Stimulated activated CD4-positive, alpha-beta T cell treated with anti-CD3 and anti-CD28 coated beads, Interleukin-12 subunit alpha, Interleukin-12 subunit beta, amount 100 ng/mL, for 48 hours (primary cell): ENCODE measurements at places on chromosomes 4 and X.
A peak's percentile ranks its signal among the peaks of the same experiment; 100 is the strongest.

- no peak for DNase-seq
These were observed 114.6 kb downstream of the ARHGAP10 start for GRCh38 chr4:147846318-147847155.

DNA sequence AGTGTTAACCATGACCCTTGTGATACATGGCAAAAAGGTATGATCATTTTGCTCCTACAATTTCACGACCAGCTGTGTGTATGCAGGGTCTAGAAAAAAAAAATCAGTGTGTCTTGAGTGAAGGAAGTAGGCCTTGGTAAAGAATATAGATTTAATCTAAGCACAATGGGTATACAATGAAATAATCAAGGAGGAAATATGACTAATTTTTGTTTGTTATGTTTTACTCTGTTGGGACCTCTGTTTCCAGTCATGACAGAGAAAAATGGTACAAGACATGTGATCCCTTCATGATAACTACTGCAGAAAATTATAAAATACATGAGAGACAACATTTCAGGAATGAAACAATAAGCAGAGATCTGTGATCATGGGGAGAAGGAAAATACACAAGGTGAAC lies 835.5 kb downstream of the PDHA2 start:
- no peak for DNase-seq

- DNase-seq, result peak; percentile 75
These were observed 1.0 kb downstream of the OTUD4 start for GRCh38 chr4:145179281-145179860.

- DNase-seq, result no peak
These were observed 449 bp downstream of the CTPS2 start for GRCh38 chrX:16711893-16712547.

- no peak for DNase-seq
These were observed 20.0 kb downstream of the DCLK2 start for GRCh38 chr4:150098214-150098613.

- DNase-seq, result no peak
These were observed 65.9 kb downstream of the EFNB1 start for GRCh38 chrX:68894513-68895340.

GRCh38 chrX:5695971-5696370 lies 532.7 kb downstream of the NLGN4X start:
- no peak for DNase-seq

- DNase-seq, result no peak
These were observed 195.6 kb downstream of the GPC3 start for GRCh38 chrX:133789829-133790228.

- DNase-seq, result no peak
These were observed 17.2 kb upstream of the SPCS3 start for GRCh38 chr4:176302283-176303275.

- no peak for DNase-seq
These were observed 187.3 kb downstream of the ANAPC10 start for GRCh38 chr4:144910723-144911122.

DNA sequence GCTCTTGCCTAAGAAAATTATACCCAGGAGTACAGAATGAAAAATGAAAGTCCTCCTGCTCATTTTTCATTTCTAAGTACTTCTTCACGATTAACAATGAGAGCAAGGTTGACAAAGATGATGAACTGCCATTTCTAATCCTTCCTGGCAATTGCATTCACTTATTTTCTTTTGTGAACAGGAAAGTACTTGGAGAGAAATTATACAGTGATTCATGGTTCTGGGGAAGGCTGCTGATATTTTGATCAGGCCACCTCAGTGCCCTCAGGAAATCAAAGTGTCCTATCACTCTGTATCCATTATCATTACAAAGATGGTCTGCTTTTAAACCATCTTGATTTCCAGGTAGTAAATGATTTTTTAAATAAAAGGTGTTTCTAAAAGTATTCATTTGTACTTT lies 467.5 kb downstream of the PACRGL start:
- no peak for DNase-seq

GRCh38 chr4:81180916-81181315 lies 34.1 kb downstream of the PRKG2 start:
- no peak for DNase-seq

DNA sequence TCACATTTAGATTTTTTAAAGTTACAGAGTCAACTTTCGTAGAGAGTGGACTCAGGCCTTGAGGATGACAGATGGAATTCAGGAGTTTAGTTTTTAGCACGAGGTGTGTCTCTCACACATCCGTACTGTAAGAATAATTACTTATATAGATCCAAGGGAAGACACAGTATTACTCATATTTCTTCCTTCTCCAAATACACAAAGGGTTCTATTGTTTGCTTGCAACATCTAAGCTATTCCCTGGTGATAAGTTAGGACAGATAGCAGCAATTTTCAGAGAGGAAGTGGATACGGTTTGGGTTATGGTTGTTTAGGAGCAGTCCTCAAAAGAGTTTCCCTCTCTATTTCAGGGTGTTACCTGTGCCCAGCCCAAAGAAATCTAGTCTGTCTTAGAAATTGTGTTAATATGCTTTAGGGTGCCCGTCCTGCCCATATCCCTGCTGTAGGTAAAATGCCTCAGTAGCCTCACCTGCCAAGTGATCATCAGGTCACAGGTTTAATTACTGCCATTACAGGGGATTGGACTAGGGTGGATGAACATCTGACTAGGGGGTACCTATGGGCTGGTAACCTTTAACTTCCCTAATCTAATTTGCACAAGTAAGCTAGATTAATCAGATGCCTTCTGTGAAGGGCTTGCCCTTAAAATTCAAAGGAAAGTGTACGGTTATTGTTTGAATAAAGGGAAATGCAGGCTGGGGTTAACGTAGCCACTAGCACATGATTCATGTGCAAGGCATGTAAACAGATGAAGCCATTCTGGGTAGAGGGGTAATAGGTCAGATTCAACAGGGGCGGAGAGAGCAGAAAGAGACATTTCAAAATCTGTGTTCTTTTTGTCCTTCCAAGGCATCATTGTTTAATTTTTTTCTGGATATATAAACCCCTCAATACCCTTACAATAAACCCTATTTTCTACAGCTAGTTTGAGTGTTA lies 8.7 kb upstream of the PPP3CA start:
- no peak for DNase-seq

DNA sequence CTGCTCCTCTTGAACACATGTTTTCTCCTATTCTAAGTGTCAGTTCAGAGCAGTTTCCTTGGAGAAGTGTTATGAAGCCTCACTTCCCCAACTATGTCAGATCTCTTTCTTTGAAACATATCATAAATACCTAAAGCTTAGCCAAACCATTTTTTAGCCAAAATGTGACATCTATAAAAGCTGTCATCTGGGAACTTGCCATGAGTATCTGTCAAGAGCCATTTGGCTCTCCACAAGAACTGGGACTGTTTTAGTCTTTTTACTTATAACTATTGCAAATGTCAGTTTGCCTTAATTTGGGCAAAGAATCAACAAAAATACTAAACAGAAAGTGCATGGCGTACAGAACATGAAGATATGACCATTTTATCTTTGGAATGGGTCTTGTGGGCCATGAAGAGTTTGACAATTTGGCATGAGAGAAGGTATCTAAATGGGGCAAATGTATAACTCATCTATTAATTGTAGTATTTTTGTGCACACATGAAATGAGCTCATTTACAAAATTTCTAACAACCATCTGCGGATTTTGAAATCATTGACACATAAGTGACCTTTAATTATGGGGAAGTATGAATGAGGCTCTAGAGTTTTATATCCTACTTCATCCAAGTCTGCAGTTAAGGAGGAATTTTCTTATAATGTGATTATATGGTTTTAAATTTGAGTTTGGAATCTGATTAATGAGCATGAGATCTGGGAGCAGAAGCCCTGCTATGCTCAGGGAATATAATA lies 129.1 kb upstream of the PACRGL start:
- no peak for DNase-seq

GRCh38 chr4:180098586-180098985 lies 2144.6 kb upstream of the TENM3 start:
- no peak for DNase-seq

- DNase-seq, result no peak
These were observed 156.4 kb upstream of the TBL1X start for GRCh38 chrX:9308426-9308825.

GRCh38 chr4:75821966-75822365 lies 80.3 kb downstream of the PPEF2 start:
- no peak for DNase-seq

DNA sequence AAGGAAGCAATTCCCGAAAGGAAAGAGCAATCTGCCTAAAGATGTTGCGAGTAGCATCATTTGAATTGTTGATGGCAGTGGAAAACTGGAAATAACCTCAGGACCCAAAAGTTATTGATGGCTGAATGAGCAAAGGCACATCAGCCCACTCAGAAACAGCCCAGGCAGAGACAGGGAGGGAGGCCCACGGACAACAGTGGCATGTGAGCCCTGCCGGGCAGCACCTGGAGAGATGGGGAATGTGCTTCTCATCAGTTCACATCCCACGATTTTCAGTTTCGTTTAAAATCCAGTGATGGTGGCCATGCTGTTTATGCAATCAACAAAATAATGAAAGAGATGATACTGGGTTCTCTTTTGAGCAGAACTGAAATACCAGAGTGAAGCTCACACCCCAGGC lies 80.0 kb downstream of the JAKMIP1 start:
- DNase-seq, result no peak

- no peak for DNase-seq
These were observed 102.8 kb upstream of the RPS6KA3 start for GRCh38 chrX:20369468-20369867.

DNA sequence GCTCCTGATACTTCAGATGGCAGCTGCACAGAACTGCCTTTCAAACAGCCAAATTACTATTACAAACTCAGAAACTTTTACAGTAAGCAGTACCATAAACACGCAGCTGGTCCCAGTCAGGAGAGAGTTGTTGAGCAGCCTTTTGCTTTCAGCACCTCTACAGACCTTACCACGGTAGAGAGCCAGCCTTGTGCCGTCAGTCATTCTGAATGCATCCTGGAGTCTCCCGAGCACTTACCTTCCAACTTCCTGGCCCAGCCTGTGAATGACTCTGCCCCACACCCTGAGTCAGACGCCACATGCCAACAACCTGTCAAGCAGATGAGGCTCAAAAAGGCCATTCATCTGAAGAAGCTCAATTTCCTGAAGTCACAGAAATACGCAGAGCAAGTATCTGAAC lies 12.4 kb downstream of the ZBTB49 start:
- no peak for DNase-seq

GRCh38 chr4:151437505-151437904 lies 28.5 kb downstream of the FHIP1A start:
- DNase-seq, result no peak

DNA sequence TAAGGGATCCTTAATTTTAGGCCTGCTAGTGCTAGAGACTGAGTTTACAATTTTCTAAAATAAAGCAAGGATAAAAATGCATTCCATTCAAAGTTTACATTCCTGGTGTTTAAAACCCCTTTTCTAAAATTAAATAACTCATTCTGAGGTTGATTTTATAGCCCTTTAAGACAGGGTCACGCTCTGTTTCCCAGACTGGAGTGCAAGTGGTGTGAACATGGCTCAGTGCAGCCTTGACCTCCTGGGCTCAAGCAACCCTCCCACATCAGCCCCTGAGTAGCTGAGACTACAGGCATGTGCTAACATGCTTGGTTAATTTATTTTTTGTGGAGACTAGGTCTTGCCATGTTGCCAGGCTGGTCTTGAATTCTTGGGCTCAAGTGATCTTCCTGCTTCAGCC lies 6.8 kb upstream of the CDKL2 start:
- no peak for DNase-seq

GRCh38 chr4:139574641-139575040 lies 18.6 kb upstream of the SETD7 start:
- no peak for DNase-seq

GRCh38 chr4:182764137-182764536 lies 153.0 kb downstream of the DCTD start:
- no peak for DNase-seq

DNA sequence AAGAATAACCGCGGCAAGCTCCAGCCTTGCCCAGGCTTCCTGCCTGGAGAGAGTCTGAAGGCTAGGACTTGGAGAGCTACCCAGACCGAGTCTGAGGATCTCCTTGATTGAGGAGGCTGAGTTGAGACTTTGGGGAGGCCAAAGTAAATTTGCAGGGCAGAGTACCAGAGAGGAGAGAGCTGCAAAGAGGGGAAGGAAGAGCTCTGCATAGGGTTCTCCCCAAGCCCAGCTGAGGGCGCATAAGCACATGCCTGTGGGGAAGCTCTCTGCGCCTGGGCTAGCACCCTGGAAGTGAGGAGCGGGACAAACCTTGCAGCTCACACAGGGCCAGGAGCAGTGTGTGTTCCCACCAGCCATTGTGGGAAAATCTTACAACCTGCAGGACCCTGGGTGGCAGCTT lies 56.1 kb downstream of the FAM193A start:
- DNase-seq, result no peak

GRCh38 chr4:138182838-138183426 lies 59.2 kb downstream of the SLC7A11 start:
- DNase-seq, result no peak

DNA sequence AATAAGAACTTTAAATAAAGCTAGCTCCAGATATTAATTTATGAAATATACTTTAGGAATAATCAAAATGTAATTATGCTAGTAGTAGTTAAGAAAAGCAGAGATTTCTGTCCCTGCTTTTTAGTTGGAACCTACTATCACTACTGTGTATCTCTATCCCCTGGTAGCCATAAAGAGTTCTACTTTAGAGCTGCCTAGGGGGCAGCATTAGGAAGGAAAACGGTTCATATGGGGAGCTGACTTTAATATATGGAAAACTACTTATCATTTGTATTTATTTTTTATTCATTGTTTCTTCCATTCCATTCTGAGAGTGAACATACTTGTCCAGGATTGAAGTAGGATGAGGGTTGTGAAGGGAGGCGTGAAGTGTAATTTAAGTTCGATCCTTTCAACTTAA lies 40.9 kb downstream of the CPEB2 start:
- DNase-seq, result no peak

GRCh38 chr4:38177035-38177546 lies 216.9 kb downstream of the PTTG2 start:
- DNase-seq, result peak; percentile 33

- DNase-seq, result no peak
These were observed 203.8 kb upstream of the HS3ST1 start for GRCh38 chr4:11632483-11632882.

DNA sequence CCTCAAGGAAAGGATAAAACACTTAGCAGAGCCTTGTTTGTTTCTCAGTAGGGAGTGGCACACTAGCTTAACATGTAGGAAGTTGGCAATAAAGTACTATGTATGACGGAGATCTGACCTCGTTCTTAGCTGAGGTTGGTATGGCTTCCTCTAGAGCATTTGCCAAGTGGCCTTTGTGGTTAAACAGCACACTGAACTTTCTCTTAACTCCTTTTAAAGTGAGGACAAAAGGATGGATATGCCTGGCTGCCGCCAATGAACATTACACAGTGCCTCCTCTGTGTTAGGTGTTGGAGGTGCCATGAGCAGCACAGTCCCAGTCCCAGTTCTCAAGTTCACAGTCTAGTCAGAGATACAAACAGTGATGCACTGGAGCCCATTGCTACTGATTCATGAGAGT lies 54.4 kb downstream of the VGLL1 start:
- no peak for DNase-seq
